ENCODE measurements at places on chromosomes 11 and 22.

GRCh38 chr22:18000441-18001039 is 23.8 kb downstream of the MICAL3 start:
- no peak for DNase-seq

DNA sequence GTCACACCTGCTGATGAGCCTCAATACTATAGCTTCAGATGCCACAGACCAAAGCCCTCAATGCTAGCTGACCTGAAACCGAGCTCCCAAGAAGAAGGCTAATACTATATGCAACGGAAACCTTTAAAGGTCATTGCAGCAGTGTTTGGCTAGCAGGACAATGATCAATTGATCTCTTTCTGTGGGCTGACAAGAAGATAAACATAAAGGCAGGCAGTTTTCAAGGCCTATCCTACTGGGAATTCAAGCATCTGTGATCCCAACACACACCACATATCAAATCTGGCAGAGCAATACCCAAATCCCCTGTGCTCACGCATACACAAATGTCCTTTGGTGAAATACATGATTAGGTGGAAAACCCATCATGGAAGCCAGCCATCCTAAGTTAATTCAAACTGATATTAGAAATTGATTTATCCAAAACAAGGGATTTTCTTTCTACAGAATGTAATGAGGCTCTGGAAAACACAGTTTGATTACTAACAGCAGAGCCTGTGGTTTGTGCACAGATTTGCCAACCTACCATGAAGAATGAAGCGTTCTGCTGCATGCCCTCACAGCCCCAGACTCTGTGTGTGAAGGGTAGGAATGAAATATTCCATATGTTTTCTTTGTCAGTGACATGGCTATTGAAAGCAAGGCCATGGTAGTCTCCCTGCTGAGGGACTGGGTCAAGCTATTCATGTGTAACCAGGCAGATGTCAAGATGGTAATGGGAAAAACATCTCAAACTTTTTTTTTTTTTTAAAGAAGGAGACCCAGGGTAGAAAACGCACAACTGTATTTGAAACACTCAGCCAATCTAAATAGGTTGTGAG is 12.2 kb downstream of the LGR4 start:
- DNase-seq: no peak

- DNase-seq: no peak
Observed at GRCh38 chr11:66333220-66333877, 2.9 kb downstream of the RIN1 start.

- no peak for DNase-seq
Observed at GRCh38 chr11:101439488-101439887, 144.3 kb downstream of the TRPC6 start.

DNA sequence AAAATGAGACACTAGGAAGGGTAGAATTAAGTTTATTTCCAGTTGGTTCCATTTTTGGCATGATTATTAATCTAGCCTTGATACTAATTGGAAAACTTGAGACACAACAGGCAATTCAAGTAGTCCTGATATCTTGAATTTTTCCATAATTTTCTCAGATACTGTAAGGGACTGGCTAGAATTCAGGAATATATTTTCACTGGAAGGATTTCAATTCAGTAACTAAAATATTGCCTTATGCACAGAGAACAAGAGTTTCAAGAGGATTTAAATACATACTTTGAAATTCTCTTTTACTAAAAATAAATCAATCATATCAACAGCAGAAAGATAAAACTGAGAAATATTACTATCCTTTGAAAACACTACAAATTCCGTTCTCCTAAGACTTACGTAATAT is 632.9 kb downstream of the LRRC4C start:
- DNase-seq: no peak

DNA sequence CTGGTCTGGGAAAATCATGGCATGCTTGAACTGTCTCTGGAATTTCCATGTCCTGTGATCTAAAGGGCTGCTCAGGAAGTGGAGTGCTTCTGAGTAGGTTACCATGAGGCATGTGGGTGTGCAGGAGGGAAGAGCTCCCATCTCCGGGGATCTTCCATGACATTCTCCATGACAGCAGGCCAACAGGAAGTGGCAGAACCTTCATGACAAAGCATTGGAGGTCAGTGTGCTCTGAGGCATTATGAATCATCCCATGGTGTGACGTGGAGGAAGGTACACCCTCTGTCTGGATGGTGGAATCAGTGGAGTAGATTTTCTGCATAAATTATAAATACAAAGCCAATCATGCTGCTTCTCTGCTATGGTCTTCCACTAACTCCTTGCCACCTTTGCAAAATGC is 139.6 kb upstream of the E2F8 start:
- peak; percentile 74 for DNase-seq

GRCh38 chr11:90476442-90477007 is 253.7 kb upstream of the CHORDC1 start:
- peak; percentile 33 for DNase-seq

GRCh38 chr11:83181815-83182214 is 11.7 kb upstream of the ANKRD42 start:
- no peak for DNase-seq

DNA sequence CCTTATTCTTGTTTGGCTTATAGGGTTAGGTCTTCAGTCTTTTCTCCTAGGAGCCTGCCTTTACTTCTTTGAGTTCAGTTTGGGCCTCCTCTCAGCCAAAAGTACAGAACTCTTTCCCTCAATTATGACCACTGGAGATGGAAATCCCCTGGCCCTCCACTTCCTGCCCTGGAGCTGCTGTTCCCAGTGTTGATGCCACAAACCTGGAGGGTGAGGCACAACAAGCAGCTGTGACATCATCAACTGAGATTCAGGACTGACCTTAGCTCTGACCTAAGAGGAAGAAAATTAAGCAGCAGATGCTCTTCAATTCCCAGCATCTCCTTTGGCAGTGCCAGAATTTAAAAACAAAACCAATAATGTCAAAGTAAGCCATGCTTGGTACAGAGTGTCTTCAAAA is 3.0 kb downstream of the ABTB2 start:
- DNase-seq: no peak

DNA sequence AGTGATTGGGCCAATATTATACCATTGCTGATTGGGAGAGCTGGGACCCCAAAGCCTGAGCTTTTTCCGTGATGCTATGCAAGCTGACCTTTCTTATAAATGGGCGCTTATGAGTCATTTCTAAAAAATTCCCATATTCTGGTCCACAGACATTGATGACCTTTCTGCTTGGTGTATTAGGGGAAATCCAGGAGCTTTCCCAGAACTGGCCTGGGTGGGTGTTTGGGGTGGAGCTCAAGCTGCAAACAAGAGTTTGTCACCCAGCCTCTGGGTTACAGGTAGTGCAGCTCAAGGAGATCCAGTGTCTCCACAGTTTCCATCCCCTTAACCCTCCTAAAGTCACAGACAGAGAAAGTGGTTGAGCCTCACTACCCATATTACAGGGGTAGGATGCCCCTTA is 67.7 kb downstream of the CCDC81 start:
- DNase-seq: no peak

DNA sequence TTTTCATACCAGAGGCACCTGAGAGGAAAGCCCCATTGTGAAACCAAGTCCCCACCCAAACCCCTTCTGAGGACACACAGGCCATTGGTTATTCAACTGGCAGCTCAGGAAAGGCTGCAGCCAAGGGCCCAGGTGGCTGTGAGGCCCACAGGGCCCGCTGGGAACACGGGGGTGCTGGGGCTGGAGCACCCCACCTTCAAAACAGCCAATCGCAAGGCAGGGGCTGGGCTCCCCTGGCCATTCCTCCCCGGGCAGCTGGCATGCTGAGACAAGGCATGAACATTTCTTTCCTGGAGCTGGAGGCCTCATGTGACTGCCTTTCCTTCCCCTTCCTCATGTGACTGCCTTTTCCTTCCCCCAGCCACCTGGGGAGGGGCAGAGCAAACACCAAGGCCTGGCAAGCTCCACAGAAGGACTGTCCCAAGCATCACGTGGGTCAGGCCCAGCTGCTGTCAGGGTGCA is 76.9 kb downstream of the PIWIL3 start:
- no peak for DNase-seq

DNA sequence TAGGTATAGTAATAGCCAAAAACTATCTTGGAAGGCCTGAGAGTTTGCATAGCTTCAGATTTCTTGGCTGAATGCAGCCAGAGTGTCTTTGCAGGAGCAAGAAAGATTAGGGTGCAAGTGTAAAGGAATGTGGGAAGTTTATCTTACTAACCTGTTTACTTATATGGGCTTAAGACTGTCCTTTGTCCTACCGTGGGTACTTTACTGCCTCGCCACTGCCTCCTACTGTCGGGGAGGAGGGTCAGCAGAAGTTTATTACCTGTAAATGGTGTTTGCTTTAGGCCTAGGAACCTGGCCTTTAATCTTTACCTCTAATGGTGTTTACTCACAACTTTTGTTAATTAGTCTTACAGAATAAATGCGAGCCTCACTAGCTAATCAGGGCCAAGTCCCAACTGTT is 633.8 kb downstream of the DLG2 start:
- DNase-seq: no peak

DNA sequence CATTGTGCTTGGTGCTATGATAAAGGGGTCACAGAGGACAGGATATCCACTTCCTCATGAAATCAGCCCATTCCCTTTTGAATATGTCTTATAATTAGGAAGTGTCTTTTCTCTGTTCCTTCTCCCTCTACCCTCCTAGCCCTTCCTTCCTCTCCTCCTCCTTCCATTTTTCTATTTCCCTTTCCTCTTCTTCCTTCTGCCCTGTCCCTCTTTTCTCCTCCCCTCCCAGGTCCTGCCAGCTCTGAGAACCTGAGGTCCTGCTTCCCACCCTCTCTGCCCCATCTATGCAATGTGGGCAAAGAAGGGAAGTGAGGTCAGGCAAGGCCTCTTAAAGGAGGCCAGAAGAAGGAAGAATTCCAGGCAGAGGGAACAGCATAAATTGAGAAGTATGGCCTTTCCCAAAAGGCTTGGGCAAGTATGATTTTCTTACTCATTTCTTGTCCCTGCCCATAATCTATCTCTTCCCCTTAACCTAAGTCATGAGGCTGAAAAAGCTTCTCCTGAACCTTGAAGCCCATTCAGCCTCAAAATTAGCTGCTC is 7.7 kb upstream of the UBASH3B start:
- no peak for DNase-seq

- no peak for DNase-seq
Observed at GRCh38 chr11:134252346-134253187, 585 bp downstream of the THYN1 start.

GRCh38 chr11:81644239-81644840 is 1089.3 kb downstream of the FAM181B start:
- DNase-seq: peak; percentile 59

DNA sequence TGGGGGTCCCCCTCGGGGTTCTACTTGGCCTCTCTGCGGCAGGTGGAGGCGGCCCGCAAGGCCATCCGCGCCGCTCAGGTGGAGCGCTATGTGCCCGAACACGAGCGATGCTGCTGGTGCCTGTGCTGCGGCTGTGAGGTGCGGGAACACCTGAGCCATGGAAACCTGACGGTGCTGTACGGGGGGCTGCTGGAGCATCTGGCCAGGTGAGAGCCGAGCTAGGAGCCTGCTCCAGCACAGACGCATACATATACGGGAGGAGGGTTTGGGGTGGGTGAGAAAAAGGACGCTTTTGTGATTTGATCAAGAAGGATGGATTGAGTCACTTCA is 415 bp downstream of the CENATAC start:
- peak; percentile 16 for DNase-seq

- DNase-seq: no peak
Observed at GRCh38 chr11:69240332-69241074, 53.5 kb upstream of the MYEOV start.

DNA sequence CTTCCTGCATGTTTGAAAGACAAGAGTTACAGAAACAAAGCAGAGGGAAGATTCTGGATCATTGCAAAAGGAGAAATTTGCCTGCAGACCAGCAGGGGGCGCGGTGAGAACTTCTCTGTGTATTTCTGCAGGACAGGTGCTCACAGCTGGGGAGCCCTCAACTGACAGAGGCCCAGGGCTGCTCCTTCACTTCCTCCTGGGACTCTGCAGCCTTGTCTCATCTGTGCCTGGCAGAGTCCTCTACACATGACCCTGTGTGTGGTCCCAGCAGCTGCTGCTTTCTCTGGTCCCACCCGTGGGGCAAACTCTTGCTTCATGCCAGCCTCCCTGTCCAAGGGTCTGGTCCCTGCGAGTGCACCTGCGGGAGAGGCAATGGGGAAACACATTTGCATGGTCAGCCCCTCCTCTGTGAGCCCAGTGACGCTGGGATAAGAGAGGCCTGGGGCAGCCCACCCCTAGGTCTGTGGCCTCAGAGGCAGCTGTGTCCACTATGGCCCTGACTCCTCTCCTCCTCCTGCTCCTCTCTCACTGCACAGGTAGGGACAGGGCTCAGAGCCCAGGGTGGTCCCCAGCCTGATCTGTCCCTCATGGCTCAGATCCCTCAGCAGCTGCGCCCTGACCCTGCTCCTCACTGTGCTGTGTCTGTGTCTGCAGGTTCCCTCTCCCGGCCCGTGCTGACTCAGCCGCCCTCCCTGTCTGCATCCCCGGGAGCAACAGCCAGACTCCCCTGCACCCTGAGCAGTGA is 43.2 kb upstream of the VPREB1 start:
- DNase-seq: no peak

- no peak for DNase-seq
Observed at GRCh38 chr11:73223998-73224730, 6.1 kb downstream of the P2RY2 start.

DNA sequence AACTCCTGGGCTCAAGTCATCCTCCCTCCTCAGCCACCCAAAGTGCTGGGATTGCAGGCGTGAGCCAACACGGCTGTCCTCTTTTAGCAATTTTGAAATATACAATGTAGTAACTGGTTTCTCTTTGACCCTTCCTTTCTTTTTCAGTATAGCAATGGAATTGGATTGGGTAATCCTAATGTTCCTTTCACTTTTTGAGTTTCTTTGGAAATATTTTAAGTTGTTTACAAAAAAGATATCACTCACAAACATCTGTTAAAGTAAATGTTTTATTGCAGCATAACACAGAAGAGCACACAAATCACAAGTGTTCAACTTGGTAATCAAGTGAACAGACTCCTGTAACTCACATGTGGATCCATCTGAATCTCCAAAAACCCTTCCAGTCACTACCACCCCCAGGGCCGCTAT is 44.6 kb upstream of the EP300 start:
- DNase-seq: no peak

DNA sequence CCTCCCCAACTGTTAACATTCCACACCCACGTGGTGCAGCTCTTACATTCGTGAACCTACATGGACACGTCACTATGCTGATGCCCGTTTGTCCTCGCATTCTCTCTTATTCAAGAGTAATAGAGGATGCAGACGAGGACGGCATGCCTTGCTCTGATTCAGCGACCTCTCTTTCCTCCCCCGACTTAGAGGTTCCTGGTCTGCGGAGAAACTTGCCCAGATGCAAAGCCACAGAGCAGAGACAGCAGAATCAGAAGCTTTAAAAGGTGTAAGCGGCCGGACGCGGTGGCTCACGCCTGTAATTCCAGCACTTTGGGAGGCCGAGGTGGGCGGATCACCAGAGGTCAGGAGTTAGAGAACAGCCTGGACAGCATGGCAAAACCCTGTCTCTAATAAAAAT is 288.0 kb downstream of the NTM start:
- no peak for DNase-seq

Data from astrocyte of the spinal cord (primary cell).